Activated CD8-positive, alpha-beta memory T cell treated with anti-CD3 and anti-CD28 coated beads for 1 hour (primary cell): ENCODE measurements at places on chromosomes 2 and 18.

GRCh38 chr2:130336877-130337734 lies 5.6 kb upstream of the IMP4 start:
- DNase-seq = no peak

GRCh38 chr2:37870829-37871228 lies 54.3 kb upstream of the RMDN2 start:
- no peak for DNase-seq

DNA sequence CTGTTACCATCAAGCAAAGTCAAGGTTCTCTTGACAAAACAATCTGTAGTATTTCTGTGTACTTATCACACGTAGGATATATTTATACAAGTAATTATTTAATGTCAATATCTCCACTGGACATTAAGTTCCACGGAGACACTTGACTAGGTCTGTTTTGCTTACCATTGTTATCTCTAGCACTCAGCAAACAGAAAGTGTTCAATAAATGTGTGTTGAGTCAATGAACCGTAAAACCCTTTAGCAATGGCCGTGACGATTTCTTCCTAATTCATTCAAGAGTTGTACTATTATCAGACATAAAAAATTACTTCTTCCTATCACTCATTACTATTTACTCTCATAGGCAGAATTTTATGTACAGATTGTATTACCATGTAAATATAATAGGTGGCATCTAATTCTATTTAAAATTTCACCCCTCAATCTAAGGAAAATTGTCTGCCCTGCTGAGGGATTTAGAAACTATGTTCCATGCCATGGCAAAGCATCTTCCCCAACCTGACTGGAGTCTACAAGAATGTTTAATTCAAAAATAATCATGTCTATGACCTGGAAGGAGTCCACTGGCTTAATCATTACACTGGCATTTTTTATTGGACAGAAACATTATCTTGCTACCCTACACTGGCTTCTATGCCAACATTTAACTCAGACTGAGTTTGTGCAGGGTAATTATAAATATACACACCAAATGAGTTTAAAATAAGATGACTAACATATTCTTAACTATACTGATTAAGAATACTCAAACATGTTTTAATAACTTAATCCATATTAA lies 301.9 kb downstream of the ZEB2 start:
- DNase-seq = no peak

DNA sequence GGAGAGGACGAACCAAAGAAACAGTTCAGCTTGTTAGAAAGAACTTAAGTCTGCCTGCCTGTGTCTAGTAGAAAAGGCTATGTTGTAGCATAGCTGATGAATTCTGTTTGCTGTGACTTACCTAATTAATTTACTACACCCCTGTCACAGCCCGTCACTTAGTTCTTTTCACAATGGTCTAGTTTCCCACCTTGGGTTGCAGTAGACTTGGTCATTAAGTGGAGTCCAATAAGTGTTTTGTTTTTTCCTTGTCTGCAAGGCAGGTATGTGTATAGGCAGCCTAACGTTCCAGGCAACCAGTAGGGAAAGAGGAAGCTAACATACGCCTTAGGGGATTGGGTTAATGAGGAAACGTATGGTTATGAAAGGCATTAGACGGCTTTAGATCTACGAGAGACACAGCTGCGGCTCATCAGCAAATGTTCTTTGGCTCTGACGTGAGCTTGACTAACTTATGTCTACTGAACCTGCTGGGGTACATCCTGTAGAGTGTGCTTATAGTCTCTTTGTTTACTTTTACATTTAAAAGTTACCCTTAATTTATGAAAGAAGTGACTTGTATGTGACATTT lies 180.1 kb downstream of the PRPF40A start:
- no peak for DNase-seq

DNA sequence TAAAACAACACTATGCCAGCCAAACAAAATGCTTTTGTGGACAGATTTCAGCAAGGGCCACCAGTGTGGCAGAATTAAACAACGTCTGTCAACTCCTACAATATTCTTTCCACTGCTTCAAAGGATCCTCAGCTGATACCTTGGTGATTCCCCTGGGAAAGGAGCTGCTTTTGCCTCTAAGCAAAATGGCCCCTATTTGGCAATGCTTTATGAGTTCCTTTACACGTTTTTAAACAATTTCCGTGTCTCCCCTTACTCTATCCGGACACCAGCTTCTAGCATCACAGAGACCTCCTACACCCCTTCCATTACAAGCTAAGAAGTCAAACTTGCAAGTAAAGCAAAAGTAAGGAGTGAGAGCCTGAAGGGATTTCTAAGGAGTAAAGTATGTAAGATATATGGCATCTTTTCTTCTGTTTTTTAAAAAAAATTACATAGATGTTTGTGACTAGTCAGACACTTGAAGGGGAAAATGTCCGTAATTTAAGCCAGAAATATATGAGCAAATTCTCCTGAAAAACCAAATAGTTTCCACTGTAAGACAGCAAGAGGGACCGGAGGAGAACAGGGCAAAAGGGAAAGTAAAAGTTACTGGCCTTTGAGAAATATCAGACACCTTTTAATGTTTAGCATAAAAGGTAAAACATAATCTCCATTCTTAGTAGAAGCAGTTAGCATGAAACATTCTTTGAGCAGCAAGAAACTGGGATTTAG lies 1.9 kb downstream of the SOS1 start:
- DNase-seq = no peak

GRCh38 chr2:70979180-70979488 lies 704 bp downstream of the ANKRD53 start:
- no peak for DNase-seq

- no peak for DNase-seq
These were observed 34.0 kb upstream of the STRN start for GRCh38 chr2:37000318-37000717.
